ENCODE measurements at places on chromosomes 4 and X.

- DNase-seq: peak; percentile 42
Observed at GRCh38 chrX:153411255-153411987, at the start of gene ZFP92. Gene ZFP92 (plus strand): TSS chrX:153411472. CDS start chrX:153418323, 6,851 bp downstream.

GRCh38 chr4:79576429-79576753 is 168.4 kb upstream of the GK2 start:
- peak; percentile 20 for DNase-seq

GRCh38 chr4:13323921-13324320 is 160.2 kb downstream of the RAB28 start:
- DNase-seq: no peak

DNA sequence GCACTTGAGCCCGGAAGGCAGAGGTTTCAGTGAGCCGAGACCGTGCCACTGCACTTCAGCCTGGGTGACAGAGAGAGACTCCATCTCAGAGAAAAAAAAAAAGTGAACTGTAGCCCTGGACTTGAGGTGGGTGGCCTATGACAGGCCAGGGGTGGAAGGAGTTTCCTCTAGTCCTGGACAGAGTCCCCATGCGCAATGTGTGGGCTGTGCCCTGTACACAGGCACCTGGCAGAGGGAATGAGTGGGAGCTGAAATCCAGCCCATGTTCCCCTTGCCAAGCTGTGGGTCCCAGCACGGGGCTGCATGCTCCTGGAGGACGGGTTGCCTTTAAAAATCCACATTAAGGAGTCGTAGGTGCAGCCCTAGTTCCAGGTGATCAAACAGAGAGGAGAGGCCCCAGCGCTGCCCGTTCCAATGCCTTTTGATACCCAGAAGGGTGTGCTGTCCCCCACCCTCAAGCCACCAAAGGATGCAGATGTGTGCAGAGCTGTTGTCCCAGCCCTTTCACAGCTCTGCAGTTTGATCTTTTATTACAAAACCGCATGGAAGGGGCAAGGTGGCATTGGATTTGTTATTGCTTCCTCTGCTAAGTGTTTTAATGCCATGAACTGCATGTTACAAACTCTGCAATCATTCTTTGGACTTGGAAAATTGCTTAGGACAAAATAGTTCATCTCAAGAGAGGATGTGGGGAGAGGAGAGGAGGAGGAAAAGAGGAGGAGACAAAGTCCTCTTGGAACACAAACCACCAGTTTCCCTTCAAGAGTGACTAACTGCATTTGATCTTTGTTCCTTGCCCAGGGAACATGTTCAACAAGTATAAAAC is 38.0 kb upstream of the PDK3 start:
- no peak for DNase-seq

GRCh38 chr4:104818579-104818978 is 323.9 kb upstream of the CXXC4 start:
- DNase-seq: no peak

GRCh38 chrX:22093550-22093949 is 61.4 kb downstream of the PHEX start:
- no peak for DNase-seq

DNA sequence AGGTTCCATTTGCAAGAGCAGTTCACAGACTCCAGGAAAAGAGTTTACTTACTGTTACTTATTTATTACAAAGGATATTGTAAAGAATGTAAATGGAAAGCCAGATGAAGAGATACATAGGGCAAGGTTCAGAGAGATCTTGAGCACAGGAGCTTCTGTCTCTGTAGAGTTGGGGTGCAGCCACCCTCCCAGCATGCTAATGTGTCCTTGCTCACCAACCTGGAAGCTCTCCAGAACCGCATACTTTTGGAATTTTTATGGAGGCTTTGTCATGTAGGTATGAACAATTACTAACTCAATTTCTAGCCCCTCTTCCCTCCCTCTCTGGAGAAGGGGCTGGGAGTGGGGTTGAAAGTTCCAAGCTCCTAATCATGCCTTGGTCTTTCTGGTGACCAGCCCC is 857.2 kb downstream of the RPA4 start:
- no peak for DNase-seq

Measured in inflammatory macrophage (primary cell).